ENCODE measurements at places on chromosomes 6 and 20.
A peak's percentile ranks its signal among the peaks of the same experiment; 100 is the strongest.

DNA sequence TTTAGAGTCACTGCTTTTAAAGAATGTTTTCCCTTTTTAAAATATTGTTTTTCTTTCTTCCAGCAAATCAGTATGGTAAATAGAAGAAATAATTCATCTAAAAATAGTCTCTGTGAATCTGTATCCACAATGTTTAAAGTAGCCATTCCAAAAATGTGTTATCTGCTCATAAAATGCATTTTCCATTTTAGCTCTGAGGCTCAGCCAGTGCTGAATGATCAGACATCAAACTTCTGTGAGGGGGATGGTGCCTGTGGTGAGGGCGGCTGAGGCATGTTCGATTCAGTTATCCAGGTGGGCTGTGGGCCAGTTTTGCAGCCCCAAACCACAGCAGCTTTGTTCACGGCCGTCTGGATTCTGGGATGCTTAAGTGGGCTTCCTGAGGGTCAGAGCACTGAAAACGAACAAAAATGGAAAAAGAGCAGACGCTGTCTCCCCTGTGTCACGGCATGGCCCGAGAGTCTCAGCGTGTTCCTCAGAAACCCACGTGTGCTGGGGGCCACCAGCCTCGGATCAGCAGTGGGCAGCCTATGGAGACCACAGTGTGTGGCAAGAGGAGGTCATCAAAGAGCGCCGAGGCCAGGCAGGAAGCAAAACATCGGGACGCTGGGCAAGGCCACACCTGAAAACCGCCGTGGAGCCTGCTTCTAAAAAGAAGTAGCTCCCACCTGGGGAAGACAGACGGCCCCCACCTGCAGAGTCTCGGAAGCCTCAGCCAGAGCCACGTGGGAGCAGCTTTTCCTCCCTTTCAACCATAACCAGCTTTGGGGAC lies 134.9 kb upstream of the THBS2 start:
- no peak for DNase-seq

- peak; percentile 32 for DNase-seq
Measured at GRCh38 chr20:44651684-44652423, at the start of gene ADA. ADA (minus strand) TSS chr20:44651699; CDS start chr20:44651607, 92 bp downstream.

GRCh38 chr20:52217689-52218395 lies 26.3 kb upstream of the ZFP64 start:
- no peak for DNase-seq

DNA sequence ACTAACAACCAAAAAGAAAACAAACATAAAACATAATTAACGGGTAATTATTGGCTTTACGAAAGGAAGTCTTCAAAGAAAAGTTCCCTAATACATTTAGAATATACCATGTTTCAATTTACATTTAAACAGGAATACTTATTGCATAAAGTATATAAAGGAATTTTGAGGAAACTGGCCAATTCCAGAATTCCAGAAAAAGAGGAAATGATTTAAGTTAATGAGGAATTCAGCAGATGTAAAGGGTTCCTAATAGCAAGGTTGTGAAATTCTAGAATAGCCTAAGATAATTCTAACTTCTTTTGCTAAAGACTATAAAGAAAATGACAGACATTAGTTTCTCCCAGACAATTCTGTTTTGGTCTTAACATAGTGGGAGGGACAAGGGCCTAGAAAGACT lies 35.0 kb downstream of the DTNBP1 start:
- no peak for DNase-seq

DNA sequence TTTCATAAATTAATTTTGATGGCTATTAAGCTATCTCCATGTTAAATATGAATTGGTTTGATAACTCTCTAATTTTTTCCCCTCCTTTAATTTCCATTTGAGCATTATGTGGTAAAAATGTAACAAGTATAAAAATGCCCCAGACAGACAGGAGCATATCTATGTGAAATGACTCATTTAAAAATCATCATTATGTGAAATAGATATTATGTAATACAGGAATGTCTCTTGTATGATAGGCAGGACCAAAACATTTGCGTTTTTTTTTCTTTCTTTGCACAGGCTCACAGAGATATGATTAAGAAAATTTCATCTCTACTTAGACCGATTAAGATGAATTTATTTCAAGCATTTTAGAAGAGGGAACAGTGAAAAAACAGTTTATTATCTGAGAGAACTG lies 95.8 kb downstream of the AKAP7 start:
- peak; percentile 55 for DNase-seq

DNA sequence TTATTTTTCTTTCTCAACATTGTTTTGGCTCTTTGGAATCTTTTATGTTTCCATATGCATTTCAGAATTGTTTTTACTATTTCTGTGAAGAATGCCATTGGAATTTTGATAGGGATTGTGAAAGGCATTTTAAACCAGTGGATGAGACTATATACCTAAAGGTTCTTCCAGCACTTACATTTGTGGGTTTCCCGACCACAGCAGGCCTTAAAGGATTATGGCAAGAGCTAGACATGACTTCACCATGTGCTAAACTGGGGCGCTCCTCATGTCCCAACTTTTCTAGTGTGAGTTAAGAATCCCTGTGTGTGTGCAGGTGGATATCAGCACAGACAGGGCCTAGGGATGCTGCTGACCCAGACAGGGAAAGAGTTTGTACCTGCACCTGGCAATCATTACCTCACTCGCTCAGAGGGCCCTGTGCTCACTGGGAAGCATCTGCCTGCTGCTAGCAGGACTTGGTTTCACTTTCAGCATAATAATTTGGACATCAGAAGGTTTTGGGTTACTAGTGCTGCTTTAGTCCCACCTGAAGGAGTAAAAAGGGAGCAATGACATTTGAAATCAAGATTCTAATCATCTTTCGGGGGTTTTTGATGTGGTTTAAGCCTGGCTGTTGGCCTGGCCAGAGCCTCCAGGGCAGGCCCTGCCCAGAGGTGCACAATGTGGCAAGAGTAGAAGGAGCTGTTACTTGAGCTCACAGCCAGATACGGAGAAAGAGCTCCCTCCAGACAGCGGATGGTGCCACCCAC lies 137.1 kb downstream of the CDC5L start:
- DNase-seq, result no peak

GRCh38 chr6:41209547-41210320 lies 8.8 kb upstream of the TREML2 start:
- no peak for DNase-seq

DNA sequence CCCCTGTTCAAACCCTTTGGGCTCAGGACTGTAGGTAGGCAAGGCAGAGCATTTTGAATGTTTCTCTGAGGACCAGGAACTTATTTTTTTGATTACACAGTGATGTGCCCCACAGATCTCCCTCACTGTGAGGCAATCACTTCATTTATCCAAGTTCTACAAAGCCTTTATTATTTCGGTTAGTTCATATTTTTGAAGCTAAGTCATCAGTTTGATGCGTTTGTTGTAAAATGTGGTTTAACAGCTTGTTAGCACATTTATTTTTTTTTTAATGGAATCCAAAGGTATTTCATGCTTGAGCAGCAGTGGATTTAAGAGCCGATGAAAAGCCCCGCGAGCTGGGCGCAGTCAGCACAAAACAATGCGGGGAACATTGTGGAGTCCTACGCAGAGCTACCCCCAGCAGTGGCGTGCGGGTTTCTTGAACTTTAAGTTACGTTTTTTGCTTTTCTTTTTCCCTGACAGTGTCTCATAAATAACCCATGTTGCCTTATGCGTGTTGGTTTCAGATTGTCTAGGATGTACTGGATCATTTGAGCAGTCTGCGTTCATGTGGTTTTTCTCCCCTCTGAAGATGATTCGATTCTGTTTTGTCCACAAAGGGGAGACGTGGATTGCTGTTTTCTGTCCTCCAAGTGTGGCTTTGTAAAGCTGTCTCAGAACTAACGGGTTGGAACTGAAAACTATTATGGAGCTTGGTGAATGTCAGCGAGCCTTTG lies 233.6 kb upstream of the BMP2 start:
- peak; percentile 92 for DNase-seq

DNA sequence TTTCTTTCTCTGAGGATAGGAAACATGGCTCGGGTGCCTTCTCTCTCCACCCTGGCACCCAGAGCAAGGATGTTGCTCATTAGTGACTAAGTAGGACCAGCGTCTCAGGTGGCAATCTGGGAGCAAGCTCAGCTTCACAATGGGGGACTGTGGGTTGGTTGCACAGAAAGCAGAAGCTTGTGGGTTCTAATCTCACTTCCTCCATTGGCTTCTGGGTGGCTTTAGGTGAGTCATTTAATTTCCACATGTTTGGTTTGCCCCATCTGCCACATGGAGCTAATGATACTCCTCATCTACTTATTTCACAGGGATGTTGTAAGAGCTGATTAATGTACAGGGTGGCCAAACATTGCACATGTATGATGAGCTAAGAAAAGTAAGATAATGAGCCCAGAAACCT lies 54.8 kb upstream of the AKIRIN2 start:
- DNase-seq, result peak; percentile 62

DNA sequence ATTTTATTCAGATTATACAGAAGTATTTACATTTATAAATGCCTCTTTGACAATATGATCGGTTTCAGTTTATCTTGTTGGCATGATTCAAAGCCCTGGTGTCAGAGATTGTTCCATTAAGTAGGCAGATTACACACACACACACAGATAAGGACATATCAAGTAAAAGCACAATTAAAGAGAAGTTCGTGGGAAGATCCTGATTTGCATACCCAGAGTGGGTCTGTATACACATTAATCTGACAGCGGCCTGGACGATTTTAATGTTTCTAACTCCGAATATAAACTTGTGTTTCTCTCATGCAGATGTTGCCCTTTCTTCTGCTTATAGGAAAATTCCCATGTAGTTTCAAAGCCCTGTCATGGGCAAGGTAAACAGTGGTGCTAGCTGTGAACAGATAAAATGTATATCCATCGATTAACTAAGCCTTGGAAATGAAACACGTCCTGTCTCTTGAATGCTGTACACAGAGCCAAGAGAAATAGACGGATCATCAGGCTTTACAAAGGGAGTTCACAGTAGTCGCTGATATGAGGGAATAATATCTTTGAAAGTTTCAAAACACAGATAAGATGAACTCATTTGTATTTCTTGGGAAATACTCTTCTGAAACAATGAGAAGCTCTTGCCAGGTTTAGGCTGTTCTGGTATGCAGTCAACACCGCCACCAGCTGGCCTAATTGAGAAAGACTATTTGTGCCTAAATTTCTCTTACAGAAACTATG lies 108.2 kb upstream of the GMDS start:
- peak; percentile 91 for DNase-seq

All from choroid plexus epithelial cell (primary cell).